ENCODE measurements at places on chromosomes 7 and 10.

GRCh38 chr10:101650863-101651262 is 44.1 kb downstream of the FBXW4 start:
- DNase-seq = no peak

DNA sequence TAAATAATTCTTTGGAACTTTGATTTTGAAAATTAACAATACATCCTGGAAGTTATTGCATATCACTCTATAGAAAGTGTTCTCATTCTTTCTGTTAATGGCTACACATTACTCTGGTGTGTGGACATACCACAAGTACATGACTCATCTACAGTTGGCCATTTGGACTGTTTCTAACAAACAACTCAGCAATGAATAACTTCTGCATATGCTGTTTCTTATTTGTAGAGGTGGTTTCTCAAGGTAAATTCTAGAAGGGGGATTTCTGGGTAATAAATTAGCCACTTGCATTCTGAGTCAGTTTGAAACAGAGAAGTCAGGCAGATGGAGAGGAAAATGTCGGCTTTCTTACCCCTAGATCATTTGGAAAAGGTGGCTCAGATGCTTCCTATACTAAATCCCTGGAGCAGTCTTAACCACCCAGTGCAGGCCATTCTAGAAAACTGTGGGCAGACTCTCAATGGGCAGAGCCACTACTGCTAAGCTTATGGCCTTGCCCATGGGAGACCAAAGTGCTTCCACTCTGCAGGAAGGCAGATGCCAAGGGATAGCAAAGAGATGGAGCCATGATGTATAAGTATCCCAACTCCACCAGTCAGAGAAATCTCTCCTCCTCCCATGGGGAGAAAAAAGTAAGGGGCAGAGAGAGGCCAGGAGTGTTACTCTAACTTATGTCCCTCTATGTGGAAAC is 194.0 kb upstream of the PLPP4 start:
- no peak for DNase-seq

- DNase-seq = no peak
These were observed 17.5 kb downstream of the RASGEF1A start for GRCh38 chr10:43249151-43249961.

DNA sequence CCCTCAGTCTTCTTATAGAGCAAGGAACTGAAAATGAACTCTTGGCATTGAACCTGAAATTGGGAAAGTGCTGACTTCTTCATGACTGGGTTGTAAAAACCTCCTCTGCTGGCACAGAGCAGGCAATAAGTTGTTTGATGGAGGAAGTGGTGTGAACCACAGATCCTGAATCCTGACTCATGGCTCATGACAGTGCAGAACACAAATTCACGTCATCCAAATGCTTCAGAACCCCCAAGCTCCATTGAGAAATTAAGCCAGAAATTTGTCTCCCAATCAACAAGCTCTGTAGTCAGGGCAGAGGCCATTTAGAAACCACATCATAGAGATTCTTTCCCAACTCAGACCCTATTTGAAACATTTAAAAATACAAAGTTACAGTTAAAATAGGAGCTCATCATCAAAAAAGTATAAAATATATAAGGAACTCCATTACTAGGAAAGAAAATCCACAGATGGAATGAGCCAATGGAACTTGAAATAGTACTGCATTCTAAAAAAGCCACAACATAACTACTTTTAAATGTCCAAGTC is 10.3 kb upstream of the STK17A start:
- no peak for DNase-seq

DNA sequence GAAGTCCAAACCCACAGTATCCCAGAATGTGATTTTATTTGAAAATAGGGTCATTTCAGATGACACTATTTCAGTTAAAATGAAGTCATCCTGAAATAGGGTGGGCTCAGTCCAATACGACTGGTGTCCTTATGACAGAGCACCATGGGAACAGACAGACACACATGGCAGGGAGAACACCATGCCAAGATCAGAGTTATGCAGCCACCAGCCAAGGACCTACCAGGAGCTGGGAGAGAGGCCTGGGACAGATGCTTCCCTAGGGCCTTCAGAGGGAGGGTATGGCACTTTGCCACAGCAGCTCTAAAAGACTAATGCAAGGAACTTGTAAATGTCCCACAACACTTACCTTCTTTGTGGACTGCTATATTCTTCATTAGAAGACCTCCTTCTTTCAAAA is 226.5 kb downstream of the NEBL start:
- no peak for DNase-seq

DNA sequence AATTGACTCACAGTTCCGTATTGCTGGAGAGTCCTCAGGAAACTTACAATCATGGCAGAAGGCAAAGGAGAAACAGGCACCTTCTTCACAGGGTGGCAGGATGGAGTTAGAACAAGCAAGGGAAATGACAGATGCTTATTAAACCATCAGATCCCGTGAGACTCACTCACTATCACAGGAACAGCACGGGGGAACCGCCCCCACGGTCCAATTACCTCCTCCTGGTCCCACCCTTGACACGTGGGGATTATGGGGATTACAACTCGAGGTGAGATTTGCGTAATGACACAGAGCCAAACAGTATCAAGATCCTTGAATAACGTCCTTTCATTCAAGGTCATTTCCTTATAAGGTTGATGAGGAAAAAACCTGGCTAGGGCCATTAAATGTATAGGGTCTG is 176.6 kb downstream of the TPK1 start:
- DNase-seq = no peak

DNA sequence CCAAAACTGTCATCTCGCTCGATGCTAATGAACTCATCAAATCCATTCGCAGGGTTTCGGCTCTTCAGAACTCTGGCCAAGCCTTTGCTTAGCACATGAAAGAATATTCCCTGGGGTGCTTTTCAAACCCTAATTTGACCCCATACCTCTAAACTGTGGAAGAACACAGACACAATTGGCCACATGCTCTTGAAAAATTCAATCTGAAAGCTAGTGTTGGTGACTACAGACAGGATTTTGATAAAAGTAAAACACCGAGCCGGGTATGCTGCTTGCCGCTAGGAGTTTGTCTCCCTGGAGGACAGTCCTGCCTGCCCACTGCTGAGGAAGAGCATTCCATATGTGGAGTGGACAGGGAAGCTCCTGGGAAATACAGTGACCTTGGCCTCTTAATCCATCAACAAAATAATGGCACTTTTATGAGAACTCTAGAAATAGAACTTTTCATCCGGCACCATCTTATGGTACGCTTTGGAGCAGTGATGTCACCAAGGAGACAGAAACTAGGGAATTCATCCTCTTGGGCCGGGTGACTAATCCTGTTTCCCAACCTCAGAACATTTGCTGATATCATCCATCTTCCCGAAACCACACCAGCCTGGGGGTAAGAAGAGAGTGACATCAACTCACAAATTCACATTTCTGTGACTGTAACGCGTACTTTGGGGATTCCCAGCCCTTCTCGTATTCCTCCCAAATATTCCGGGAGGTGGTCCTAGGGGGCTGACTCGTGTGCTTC is 34.2 kb downstream of the MTURN start:
- no peak for DNase-seq

DNA sequence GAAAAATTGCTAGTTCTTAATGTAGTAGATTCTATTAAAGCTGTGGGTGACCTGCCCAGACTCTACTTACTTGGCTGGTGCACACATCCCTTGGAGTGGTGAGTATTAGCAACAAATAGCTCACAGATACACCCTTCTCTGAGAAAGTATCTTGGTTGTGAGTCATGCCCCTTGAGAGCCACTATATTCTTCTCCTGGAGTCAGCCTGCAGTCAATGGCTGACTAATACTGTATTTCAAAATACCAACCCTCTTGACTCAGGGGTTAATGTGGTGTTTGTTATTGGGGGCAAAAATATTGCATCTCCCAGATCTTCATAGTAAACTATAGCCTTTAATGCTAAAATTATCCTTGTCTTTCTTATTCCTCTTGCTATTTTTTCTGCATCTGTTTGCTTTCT is 354.9 kb downstream of the BMPER start:
- no peak for DNase-seq

DNA sequence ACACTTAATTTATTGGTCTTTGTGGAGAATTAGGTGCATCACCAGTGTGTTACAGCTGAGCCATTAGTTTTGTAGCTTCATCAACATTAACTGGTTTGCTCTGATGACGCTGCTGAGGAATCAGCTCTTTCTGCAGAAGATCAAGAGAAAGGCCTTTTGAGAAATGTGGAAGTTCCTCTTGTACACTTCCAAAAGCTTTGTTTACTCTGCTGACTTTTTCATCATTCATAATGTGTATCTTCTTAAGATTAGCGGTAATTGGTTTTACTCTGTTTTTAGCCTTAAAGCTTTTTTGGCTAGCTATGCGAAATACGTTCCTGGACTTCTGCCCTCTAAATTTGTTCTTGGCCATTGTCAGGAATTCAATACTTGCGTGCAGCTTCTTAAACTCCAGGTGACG is 8.2 kb upstream of the PHYH start:
- DNase-seq = no peak

GRCh38 chr10:130471486-130471885 is 335.3 kb downstream of the GLRX3 start:
- DNase-seq = no peak

DNA sequence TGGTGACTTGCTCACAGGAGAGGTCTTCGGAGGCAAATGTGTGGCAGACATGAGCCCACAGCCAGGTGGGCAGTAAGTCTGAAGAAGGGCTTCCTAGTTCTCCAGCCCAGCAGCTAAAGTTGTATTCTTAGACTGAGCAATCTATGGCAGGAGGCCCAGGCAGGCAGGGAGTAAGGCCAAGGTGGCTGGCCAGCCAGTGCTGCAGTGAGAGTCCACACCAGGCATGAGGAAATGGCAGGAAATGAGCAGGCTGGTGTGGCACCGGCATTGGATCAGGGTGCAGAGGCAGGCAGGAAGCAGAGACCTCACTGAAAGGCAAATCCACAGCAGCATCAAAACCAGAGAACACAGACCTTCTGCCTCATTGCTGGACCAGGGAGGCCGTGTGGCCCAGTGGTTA is 84.6 kb upstream of the PDE1C start:
- no peak for DNase-seq

DNA sequence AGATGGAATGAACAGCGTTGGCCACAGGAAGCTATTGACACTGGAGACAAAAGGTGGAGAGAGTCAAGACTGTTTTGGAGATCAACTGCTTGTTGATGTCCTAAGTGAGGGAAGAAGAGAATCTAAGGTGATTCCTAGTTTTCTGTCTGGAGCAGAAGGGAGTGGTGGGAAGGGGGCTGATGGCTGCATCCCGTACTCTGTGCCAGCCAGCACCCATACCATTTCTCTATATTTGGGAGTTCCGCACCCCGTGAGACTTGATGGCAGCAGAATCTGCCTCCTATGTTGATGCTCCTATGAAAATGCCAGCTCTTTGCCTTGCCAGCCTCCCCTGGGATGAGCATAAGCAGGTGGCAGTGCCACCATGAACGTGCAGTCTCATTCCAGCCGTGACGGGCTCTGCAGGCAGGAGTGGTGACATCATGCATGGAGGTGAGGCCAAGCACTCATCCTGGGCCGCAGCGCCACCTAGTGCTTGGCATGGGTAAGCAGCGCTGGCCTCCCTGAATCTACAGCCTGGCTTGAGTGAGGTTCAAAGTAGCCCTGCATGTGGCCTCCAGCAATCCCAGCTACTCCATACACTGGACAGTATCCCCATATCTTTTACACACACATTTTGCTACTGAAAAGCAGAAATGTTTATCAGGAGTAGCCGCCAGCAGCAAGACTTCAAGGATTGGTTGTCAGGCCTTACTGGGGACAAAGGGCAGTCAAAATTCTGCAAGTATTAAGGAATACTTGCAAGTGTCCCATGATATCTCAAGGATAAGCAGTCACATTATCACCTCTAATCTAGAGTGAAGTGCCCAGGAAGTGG is 43.0 kb downstream of the PODXL start:
- DNase-seq = peak; percentile 34

- DNase-seq = no peak
These were observed 24.6 kb upstream of the NFE2L3 start for GRCh38 chr7:26127411-26127810.

- no peak for DNase-seq
These were observed 2.8 kb downstream of the TAS2R41 start for GRCh38 chr7:143480501-143480900.

DNA sequence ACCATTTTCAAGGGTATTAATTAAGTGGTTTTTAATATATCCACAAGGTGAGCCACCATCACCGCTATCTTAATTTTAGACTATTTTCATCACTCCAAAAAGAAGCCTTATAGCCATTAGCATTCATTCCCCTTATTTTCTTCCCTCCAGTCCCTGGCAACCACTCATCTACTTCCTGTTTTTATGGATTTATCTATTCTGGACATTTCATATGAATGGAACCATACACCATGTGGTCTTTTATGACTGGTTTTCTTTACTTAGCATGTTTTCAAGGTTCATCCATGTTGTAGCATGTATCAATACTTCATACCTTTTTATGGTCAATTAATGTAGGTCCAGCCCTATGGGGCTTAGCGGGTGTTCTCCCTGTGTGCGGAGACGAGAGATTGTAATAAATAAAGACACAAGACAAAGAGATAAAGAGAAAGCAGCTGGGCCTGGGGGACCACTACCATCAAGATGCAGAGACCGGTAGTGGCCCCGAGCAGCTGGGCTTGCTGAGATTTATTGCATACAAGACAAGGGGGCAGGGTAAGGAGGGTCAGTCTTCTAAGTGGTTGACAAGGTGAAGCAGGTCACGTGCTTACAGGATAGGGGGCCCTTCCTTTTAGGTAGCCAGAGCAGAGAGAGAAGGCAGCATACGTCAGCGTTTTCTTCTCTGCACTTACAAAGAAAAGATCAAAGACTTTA is 14.6 kb downstream of the WBP1L start:
- no peak for DNase-seq

DNA sequence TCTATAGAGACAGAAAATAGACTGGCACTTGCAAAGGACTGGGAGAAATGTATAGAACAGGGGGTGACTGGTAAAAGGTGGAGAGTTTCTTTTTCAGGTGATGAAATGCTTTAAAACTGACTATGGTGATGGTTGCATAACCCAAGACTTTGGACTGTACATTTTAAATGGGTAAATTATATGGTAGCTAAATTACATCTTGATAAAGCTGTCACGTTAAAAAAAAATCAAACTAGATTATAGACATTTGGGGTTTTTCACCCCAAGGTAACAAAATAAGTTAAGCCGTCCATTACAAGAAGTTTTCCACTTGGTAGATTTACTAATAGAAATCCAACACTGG is 24.0 kb downstream of the TMEM209 start:
- no peak for DNase-seq

DNA sequence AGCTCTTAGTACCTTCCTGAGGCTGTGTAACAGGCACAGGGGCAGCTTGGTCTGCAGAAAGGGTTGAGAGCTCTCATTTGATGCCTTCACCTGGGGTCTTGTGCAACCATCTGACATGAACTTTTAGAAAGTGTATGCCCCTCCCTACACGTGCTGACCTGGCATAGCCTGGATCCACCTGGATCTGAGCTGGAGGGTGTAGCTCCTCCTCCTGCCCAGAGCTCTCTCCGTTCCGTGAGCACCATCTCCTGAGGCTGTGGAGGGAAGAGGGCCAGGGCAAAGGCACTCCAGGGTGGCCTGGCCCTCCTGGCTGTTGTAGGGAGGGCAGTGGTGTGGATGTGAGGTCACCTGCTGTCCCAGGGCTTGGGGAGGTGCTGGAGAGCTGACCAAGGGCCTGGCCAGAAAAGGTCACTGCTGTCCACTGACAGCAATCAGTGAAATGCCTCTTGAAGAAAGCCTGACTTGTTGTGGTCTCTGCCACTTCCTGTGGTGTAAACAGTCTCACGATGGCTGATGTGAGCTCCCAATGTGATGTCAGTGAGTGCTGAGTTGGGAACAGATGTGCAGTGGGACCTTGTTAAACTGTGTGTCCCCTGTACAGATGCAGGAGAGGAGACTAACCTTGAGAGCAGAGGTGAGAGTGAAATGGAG is 23.0 kb downstream of the AMZ1 start:
- DNase-seq = no peak

Data from stimulated activated CD8-positive, alpha-beta memory T cell treated with anti-CD3 and anti-CD28 coated beads, Interleukin-7, amount 100 ng/mL, for 1 hour (primary cell).